ENCODE measurements at places on chromosomes 5 and 9.

DNA sequence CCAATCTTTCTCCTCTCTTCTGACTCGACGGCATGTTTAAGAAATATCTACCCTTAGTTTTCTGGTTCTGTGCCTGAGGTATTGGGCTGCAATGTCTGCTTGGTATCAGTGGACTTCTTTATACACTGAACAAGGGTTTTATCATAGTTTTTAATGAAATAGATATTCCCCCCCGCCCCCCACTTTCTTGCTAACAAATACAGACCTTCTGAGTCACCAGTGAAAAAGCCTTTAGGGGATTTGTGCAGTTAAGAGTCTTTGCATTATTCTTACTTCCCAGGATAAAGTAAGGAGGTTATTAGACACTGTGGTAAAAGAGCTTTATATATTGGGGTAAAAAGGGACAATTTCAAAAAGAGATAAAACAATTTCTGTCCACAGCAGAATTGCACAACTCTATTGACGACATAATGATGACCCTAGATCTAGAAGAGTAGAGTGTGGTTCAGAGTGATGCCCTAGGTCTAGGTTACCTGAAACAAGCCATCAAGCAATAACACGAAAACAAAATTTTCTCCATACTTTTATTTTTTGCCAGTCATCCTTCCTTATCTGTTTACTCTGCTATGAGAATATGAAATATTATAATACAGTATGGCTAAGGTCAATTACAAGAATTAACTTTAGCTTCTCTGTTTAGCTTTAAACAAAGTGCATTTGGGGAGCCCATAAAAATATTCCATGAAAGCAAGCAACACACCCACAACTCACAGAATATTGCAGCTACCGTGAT lies 110.7 kb downstream of the PLK2 start:
- no peak for DNase-seq

DNA sequence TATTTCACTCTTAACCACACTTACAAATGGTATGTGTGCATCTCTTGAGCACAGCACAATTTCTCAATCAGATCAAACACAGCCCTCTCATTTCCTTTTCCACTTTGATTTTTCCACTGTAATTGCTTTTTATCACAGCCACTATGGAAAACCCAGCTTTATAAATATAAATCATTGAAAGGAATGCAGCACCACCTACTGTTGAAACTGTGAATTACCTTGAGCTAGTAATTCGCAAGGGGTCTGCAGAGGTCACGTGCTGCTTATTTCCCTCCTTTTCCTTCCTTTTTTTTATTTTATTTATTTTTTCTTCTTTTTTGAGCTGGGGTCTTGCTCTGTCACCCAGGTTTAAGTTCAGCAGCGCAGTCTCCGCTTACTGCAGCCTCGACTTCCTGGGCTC lies 76.9 kb downstream of the CDH6 start:
- no peak for DNase-seq

GRCh38 chr9:72997387-72997995 lies 44.6 kb upstream of the ALDH1A1 start:
- DNase-seq = no peak

GRCh38 chr5:62606878-62607277 lies 28.3 kb downstream of the LRRC70 start:
- no peak for DNase-seq

GRCh38 chr5:102811972-102812371 lies 56.9 kb downstream of the PAM start:
- no peak for DNase-seq

- DNase-seq = no peak
Observed at GRCh38 chr5:78504704-78505677, 143.6 kb downstream of the LHFPL2 start.

- no peak for DNase-seq
Observed at GRCh38 chr5:171351536-171352073, 36.0 kb upstream of the NPM1 start.

DNA sequence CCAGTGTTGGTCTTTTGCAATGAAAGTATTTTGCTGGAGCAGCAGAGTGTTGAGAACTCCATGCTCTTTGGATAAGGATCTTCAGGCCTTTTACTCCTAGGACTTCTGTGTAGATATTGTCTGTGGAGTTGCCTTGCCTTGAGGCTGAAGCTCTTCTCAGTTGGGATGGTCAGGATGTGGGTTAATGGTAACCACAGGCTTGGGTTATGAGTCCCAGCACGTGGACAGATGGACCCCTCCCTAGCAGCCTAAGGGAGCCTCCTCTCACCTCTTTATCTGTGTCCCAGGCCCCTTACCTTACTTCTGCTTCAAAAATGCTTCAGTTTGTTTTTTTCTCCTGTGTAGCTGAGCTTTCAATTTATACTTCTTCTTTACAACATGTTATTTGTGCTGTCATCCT lies 109.9 kb downstream of the MEGF10 start:
- no peak for DNase-seq

GRCh38 chr9:124420991-124421543 lies 5.8 kb upstream of the PSMB7 start:
- no peak for DNase-seq

- DNase-seq = no peak
Observed at GRCh38 chr5:75612226-75612569, 945 bp downstream of the ANKDD1B start.

DNA sequence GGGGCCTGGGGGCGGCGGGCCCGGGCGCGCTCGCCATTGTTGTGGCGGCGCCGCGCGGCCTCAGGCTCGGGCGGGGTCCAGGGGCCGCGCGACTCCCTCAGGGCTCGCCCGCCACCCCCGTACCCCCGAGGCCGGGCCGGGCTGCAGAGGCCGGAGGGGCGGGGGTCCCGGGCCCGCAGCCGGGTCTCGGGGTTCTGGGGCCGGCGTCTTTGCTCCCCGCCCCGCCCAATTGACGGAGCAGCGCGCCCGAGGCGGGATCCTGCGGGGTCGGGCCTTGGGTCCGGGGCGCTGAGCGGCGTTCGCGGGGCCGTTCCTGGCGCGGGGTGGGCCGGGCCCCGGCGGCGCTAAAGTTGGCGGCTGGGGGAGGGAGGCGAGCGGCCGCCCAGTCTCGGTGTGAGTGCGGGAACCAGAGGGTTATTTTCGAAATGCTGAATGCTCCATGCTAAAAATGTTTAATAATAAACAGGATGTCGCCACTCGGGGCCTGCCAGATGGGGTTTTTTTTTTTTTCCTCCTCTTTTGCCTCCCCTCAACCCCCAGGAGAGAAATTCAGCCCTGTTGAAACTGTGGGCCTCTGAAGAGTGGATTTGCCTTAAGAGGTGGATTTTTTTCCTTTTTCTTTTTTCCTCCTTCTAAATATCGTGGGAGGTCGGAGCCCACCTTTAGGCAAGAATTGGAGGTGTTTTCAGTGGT lies 724 bp downstream of the PRRC2B start:
- peak; percentile 37 for DNase-seq

DNA sequence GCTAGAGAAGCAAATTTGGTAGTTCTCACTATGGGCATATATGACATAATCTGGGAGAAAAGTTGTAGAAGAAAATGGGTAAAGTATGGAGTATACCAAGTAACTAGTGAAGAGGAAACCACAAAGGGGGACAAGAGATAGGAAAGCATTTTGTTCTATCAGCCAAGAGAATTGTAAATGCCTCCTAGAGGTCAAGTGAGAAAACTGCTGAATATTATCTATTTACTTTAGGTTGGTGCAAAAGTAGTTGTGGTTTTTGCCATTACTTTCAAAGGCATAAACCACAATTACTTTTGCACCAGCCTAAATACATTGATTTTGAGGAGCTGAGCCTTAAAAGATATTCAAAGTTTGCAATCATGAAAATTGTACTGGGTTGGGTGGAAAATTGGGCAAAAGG lies 126.7 kb upstream of the GRHPR start:
- no peak for DNase-seq

GRCh38 chr5:159775890-159776289 lies 140.4 kb upstream of the ADRA1B start:
- DNase-seq = no peak

GRCh38 chr9:130490981-130491380 lies 46.2 kb downstream of the ASS1 start:
- DNase-seq = no peak

DNA sequence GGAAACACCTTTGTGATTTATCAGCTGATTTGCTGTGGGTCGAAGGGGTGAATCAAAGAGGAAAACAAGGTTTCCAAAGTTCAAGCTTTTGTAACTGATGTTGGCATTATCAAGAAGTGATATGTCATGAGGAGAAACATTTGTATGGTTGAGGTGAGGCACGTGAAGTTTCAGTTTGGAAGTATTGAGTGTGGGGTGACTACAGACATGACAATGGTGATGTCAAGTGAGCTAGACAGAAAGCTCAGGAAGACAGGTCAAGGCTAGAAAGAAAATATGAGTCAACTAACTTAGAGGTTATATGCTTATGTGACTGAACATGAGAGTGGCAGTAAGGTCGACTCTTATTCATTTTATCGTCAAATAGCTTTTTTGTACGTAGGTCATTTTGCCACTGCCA lies 99.1 kb downstream of the RAB3C start:
- no peak for DNase-seq

DNA sequence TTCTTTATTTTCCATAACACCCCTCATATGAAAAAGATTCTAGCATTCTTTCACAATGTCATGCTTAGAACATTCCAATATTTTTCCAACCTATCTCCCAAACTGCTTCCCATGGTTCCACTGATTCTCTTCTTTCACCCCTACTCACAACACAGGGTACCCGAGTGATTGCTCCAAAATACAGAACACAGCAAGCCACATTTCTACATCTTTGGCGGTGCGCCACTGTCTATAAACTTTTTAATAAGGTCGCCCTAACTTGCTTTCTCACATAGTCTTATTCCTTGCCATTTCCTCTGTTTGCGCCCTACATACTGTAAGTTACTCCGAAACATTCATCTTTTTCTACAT lies 517.1 kb downstream of the RAB3C start:
- no peak for DNase-seq

DNA sequence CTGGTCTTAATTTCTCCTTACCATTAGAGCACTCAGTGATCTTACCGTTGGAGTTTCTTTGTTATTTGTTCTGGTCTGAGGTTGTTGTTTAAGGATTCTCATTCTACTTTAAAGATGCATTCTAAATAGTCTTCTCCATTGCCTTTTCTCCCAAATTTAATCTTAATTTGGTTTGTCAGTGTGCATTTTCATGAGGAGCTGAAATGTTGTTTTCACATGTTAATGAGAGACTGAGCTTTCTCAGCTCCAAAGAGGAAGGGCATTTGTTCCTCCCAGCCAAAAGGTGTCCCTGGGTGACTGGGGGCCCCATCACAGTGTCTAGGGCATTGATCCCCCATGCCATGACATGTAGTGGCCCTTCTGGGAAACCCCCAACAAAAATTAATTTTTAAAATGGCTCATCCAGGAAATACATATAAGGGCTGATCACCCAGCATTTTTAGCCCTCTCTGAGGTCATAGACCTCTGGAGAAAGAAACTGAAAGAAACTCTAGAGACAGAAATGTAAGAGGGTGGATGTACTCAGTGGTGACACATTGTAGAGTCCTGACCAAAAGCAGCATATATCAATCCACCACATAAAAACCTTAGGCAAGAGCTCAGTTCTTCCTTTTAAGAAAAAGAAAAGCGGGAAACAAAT lies 240.4 kb upstream of the RAI14 start:
- DNase-seq = no peak

DNA sequence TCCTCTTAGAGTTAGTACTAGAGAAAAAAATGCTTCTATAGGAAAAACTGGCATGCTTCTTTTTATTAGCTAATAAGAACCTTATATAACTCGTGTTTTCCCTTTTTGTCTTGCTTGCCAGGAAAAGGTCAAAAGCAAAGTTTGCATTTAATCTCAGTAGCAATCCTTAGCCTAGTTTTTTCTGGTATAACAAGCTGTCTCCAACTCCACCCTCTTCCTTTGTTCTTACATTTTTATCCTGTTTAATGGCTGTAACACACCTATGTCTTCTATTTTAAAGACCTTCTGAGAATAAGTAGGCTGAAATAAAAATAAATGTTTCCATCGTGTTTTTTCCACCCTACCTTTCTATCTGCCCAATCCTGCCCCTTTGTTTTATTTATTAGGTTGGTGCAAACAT lies 158.3 kb downstream of the SNCAIP start:
- no peak for DNase-seq

DNA sequence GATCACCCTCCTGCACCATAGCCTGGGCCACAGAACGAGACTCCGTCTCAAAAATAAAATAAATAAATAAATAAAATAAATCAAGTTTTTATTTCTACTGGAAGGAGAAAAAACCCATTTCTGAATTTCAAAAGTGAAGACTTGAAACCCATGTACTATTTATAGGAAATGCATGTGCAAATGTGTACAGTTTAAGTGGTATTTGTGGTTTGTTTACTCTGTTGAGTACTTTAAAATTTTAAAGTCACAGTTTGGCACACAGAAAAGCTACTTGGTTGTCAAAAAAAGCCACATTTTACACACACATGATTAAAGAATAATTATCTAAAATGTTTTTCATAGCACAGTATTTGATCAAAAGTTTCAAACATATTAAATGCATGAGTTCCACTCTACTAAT lies 43.6 kb downstream of the NR3C1 start:
- DNase-seq = no peak

DNA sequence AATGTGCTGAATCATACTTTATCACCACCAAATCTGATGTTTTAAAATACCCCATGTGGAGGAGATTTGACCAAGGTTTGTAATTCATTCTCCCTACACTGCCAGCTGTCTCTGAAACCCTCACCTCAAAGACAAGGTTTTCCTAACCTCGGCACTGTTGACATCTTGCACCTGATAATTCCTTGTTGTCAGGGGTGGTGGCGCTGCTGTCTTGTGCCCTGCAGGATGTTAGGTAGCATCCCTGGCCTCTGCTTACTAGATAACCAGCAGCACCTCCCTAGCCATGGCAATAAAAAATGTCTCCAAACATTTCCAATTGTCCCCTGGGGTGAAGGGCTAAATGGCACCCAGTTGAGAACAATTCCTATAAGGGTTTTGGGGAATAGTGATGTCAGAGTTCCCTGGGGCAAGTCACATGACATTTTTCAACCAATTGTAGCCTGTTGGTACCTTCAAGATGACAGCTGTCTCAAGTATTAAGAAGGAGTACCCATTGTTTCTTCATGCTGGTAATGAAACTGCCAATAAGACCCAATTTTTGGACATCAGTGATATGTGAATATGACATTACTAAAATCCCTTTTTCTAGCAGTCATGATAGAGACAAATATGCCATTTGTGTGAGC lies 160.6 kb upstream of the PLCXD3 start:
- DNase-seq = no peak

DNA sequence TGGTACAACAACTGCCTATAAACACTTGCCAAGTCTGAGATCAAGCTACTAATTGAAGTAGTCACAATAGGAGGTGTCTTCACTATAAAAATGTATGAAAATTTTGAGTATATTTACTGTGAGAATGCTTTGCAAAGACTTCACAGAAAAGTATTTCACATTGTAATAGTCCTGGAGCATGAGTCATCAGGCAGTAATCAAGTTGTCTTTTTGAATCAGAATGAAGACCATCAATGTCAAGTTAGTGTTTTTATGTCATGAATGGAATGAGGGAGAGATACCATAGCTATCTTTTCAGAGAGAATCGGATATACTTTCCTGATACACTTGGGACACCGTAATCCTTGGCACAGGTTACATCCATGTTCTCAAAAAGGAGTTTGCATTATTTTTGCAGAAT lies 466.9 kb upstream of the ARRDC3 start:
- DNase-seq = no peak

- no peak for DNase-seq
Observed at GRCh38 chr9:253539-253938, 38.9 kb downstream of the DOCK8 start.
